ENCODE measurements at places on chromosomes 1 and 21.

DNA sequence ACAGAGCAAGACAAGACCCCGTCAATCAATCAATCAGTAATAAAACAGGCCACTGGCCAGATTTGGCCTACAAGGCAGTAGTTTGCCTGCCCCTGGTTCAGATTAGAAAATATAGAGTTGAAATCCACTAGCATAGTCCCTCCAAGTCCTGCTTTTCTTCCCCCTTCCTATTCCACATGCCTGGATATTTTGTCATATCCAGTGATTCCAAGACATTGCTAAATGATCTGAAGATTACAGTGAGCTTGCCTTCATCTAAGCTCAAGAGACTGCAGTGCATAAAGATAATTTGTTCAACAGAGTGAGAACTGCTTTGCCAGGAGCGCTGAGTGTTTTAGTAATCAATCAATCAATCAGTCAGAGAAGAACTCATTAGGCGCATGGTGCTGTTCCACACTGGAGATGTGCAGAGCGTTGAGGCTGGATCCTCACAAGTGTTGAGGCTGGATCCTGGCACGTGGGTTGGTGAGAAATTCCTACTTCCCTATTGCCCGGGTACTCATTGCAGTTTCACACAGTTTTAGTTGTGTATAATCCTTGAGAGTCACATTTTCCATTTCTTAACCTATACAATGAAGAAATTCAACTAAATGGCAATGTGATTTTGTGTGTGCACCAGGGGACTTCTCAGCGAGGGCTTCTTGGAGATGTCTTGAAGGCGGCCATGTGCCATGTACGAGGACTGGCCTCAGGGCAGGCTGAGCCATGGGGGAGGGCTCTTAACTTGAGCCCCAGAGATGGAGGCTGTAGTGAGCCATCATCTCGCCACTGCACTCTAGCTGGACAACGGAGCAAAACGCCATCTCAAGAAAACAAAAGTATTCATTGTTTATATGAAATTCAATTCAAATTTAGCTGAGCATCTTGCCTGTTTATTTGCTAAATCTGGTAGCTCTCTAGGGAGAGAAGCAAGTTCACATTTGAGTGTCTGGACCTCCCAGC lies 76.3 kb downstream of the TOMM20 start:
- DNase-seq, result no peak

DNA sequence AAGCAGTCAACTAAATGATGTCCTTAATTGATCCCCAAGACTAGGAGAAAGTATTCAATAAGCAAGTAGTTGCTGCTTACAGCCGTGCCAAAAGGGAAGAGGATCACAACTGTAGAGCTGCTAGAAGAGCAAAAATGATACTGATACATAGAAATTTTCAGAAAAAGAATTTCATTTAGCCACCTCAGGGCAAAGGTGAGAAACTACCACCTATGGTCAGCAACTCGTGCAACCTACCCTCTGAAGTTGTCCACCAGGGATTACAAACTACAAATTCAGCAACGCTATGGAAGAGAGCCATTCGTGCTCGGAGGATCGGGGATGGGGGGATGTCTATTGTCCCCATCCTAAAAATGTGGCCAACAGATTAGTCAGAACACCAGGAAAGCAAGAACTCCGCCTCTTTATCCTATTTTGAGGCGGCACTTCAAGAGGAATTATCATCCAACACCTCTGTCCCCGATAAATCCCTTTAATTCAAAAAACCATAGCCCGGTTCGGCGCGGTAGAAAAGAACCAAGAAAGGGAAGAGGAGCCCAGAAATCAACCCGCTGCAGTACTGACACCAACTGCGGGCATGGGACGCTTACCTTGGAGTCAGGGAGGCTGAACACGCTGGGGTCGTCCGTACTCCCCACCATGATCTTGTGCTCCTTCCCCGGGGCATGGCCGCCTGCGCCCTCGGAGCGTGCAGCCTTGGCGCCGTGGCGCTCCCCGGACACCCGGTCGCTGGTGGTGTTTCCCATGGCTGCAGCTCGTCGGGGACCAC lies 687 bp downstream of the PRKAB2 start:
- no peak for DNase-seq

- DNase-seq, result no peak
These were observed 9.4 kb downstream of the COL6A1 start for GRCh38 chr21:45990741-45991605.

GRCh38 chr1:91650764-91651163 lies 150.1 kb downstream of the CDC7 start:
- DNase-seq, result peak; percentile 37

DNA sequence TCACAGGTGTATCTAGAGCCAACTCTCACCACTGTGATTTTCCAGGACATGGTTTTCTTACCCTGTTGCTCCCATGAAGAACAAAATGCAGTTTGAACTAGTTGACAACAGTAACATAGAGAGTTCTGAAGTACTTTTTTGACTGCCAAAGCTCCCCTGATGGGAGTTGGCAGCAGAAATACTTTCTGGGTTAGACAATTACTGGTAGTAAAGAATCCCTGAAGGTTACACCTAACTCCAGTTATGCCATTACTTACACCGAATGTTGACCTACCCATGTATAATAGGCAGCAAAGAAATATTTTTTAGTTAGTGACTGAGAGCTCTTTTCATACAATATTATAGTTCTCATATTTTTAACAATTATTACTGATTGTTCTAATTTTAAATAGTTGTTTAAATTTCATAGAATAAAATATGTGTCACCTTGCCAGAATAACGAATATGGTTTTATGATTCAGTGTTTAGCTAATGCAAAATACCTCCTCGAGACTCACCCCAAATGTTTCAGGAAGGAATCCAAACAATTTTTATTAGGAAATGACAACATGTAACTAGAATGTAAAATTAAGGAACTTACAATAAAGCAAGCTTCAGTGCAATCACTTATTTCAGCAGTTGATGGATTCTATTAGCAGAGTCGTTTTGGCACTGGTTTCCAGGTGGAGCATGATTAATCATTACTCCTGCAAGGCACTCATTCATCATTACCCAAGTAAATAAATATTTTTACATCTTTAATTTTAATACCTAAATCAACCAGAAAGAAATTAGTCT lies 237.6 kb downstream of the MRPL39 start:
- DNase-seq, result no peak

- peak; percentile 42 for DNase-seq
These were observed 14.2 kb downstream of the CAPN2 start for GRCh38 chr1:223726380-223727001.

DNA sequence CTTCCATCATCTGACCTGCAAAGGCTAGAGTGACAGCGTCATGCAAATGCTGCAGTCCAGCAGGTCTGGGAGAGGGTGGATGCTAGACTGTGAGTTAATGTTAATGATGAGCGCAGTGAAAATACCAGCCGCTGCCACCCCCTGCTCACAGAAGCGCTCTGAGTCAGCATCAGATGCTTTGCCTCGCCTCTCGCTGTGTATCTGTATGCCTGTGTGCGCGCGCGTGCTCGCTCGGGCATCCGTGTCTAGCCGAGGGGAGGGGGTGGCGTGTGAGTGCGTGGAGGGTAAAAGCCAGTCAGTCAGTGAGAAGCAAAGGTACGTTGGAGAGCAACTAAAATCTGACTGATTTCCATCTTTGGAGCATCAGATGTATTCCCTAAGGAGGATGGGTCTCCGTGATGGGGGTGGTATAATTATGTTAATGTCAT lies 858.7 kb downstream of the USP25 start:
- DNase-seq, result peak; percentile 25

DNA sequence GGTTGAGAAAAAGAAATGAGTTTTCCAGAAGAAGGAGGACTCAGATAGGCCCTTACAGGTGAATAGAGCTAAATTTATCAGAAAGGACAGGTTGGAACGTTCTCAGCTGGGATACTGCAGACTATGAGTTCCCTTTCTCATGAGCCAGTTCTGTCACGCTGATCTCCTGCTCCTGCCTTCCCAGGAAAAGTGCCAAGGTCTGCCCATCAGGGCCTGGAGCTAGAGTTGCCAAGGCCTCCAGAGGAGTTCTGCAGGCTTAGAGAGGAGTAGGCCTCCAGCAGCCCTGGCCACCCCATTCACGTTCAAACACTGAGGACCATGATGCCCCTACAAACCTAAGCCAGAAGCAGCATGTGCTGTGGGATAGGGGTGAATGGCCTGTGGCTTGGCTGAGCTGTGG lies 126.8 kb upstream of the TNR start:
- DNase-seq, result no peak

GRCh38 chr1:46488343-46489168 lies 1.1 kb upstream of the DMBX1 start:
- DNase-seq, result no peak

GRCh38 chr1:119506941-119507340 lies at the start of gene HSD3B1:
TSS of gene HSD3B1 (plus strand) at chr1:119507210. CDS start at chr1:119507477, 267 bp downstream.
- DNase-seq, result no peak

DNA sequence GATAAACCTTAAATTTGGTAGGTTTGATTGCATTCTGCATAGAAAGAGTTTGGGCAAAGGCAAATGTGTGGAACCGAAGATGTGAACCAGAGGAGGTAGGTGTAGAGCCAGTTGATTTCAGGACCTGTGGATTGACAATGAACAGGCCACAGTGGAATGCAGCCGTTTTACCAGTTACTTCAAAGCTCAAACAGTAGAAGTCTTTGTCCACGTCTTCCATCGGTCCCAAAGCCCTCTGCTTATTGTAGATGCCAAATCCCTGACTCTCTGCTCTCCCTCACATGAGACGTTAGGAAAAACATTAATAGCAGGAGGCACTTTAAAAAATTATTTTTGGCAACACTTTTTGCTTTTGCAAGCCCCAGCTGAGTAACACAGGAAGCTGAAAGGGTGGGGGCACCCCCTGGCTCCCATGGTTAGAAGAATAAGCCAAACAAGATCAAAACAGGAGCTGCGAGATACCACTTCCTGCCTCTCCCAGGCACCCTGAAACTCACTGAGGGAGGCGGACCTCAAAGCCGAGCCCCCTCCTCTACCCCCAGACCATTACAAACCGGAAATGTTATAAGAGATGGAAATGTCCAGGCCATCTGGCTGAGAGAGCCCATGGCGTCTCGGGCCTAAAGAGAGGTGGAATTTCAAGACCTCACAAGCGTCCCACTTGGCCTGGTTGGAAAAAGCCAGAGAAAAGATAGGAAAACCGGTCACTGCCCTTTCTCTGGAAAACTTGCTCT lies 13.5 kb downstream of the TRAF3IP3 start:
- no peak for DNase-seq

DNA sequence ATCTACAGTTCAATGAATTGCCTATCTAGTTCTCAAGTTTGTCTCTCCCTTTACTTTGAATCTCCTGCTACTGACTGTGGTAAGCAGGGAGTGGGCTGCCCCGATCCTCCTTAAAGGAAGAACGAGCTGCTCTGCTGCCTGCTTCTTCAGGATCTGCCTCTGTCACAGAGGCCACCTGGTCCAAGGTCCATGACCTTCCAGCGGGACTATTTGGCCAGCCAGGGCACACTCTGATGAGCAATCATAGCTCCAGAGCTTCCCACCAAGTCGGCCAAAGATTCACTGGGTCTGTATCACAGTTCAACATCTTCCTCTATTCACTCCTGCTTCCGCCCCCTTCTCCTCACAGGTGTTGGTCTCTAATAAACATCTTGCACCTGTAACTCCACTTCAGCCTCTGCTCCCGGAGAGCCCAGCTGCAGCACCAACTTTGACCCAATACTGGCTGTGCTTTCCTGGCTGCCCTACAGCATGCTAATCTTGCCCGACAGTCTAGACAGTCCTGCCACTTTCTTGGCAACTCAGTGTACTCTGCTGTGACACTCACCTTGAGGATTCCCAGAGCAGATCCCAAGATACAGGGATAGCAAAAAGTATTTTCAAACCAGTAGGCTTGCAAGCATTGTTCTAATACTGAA lies 16.9 kb upstream of the MAP10 start:
- DNase-seq, result no peak

GRCh38 chr1:198686069-198686728 lies 47.4 kb downstream of the PTPRC start:
- no peak for DNase-seq

DNA sequence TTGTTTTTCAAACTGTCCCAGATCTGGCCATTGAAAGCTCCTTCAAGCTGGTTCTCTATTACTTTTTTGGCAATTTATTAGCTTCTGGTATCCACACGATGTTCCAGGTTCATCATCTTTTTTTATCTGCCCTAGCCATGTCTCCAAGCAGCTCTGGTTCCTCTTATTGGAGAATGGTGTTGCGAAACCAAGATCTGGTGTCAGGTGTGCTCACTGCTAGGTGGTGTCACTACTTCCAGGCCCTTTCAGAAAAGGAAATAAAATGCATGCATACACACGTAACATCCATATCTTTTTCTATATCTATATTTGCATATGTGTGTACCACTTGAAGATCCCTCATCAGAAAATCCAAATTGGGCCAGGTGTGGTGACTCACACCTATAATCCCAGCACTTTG lies 53.3 kb downstream of the GATAD2B start:
- DNase-seq, result no peak

DNA sequence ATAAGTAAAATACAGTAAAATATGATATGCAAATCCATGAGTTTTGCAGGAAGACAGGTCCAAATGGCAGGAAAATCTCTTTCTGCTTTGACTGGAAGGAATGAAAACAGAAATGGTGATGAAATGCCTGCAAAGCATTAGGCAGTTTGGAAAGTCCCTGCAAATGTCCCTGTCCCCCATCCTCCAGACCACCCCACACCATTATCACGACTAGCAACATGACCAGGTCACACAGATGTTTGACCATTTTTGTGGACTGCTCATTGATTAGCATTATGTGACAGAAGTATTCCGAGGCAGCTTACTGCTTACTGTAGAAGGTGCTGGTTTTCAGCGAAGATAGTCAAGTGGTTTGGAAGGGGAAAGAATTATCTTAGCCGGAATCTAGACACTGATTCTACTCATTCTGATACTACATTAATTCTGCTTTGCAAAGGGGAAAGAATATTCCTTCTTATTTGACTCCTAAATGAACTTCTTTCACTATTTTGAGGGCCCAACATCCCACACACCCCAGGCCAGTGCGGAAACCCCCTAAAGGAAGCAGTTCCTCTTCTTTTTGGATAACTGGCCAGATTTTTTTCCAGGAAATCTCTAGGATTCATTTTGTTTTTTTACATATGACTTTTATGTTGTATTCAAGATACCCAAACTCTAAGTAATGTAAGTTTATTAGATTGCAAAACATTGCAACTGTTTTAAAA lies 9.5 kb upstream of the CR2 start:
- no peak for DNase-seq

- DNase-seq, result no peak
These were observed 45.6 kb downstream of the EPHB2 start for GRCh38 chr1:22756125-22756735.

DNA sequence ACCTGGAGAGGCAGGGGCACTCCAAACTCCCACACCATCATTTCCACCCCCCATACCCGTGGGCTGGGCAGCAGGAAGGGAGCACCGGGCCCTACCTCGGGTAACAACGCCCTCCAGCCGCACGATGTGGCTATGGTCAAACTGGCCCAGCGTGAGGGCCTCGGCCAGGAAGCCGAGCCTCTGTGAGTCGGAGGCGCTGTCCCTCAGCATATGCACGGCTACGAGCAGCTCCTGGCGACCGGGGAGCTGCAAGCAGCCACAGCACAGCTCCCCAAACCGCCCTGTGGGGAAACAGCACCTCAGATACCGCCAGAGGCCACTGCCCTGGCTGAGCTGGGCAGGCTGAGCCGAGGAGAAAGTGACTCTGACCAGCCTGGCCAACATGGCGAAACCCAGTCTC lies 29.2 kb downstream of the CDCA8 start:
- DNase-seq, result no peak

- no peak for DNase-seq
These were observed 43.1 kb downstream of the RASSF5 start for GRCh38 chr1:206550446-206550845.

GRCh38 chr1:3420218-3420951 lies 34.1 kb upstream of the ARHGEF16 start:
- no peak for DNase-seq
